Pancreas (tissue), 10 donors: ENCODE measurements at places on chromosomes 7 and 10. TPM values are rescaled to one million over a fixed set of nuclear protein-coding genes. Genes with fewer than 3 reads are reported as not detected.
A peak's percentile ranks its signal among the peaks of the same experiment; 100 is the strongest.

The TMEM176B gene
- polyA plus RNA-seq = 16.4 TPM

GRCh38 chr10:96406091-96406490 lies 47.3 kb upstream of the OPALIN start:
- no peak overlapping the region for H3K27ac ChIP-seq
- no peak overlapping the region for H3K4me3 ChIP-seq
- no peaks in the 10 kb centered on the region for H3K36me3 ChIP-seq

DNA sequence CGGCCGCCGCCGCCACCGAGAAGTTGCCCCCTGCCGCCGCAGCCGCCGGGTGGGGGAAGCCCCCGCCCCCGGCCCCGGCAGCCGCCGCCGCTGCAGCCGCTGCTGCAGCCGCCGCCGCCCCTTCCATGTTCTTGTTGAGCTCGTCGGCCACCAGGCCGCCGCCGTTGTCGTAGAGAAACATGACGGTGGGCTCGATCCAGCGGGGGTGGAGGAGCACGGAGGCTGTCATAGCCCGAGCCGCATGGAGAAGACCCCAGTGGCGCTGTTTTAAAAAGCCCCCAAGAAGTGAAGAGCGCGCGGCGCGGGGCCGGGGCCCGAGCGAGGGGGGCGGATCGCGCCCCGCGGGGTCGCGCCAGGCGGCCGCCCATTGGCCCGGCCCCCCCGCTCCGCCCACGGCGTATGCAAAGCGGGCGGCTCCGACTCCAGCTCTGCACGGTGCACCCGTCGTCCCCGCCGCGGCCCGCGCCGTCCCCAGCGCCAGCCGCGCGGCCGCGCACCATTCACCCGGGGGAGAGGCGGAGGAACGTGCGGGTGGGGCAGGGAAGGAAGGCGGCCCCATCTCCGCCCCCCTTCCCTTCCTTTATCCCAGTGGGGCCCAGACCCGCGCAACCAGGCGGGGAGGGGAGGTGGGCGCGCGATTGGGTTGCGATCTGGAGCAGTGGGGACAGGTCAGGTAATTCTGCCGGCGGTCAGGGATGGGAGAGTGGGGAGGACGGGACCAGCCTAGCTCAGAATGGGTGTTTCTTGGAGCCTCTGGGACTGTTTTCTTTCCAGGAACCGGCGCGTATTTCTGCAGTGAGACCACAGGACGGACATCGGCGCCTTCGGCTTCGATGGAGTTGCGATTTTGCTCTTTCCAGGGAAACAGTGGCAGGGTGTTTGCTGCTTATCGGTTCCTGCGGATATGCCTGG lies at the start of gene HOXA13:
TSS of gene HOXA13 (minus strand) at position 243 of the 912 bp plus-strand sequence. CDS start at position 229, 14 bp downstream.
- peak; percentile 62 for DNase-seq
- peaks cover 6% of the 10 kb centered on the region for H3K4me1 ChIP-seq
- no peak within 1 kb of the TSS for H3K27ac ChIP-seq
- H3K4me3 ChIP-seq = peak within 1 kb of the TSS; percentile 23

- no peaks in the 10 kb centered on the region for H3K27me3 ChIP-seq
- no peak for DNase-seq
- no peak overlapping the region for H3K4me3 ChIP-seq
- H3K36me3 ChIP-seq = no peaks in the 10 kb centered on the region
These were observed 30.9 kb upstream of the PDLIM1 start for GRCh38 chr10:95321554-95322301.

DNA sequence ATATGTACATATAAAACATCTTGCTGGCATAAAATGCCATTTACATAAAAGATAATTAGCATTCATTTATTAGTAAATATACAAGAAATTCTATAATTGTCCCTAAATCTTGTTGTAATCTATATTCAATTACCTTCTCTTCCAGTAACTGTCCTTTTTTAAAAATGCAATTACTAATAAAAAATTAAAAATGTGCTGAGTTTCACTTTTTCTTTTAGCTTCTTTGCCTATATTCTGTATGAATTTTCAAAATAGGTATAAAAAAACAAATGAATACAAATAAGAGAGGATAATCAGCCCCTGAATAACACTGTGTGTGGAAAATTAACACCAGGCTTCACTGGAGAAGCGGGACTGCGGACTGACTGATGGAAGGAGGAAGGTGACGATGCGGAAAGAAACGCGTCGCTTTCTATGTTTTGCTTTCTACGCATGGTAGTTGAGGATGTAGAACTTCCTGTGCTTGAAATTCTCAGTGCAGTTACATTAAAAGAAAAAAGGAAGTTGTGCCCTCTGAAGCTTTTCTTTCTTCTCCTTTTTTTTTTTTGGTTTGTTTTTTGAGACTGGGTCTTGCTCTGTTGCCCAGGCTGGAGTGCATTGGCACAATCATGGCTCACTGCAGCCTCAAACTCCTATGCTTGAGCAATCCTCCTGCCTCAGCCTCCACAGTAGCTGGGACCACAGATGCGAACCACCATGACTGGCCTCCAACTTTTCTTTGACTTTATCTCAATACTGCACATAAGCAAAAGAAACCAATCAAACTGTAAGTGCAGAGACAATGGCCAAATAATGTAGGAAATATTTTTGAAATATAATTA lies 7.4 kb upstream of the ZMYND11 start:
- H3K36me3 ChIP-seq = no peaks in the 10 kb centered on the region
- no peaks in the 10 kb centered on the region for H3K27me3 ChIP-seq
- DNase-seq = no peak
- no peak overlapping the region for H3K4me3 ChIP-seq

DNA sequence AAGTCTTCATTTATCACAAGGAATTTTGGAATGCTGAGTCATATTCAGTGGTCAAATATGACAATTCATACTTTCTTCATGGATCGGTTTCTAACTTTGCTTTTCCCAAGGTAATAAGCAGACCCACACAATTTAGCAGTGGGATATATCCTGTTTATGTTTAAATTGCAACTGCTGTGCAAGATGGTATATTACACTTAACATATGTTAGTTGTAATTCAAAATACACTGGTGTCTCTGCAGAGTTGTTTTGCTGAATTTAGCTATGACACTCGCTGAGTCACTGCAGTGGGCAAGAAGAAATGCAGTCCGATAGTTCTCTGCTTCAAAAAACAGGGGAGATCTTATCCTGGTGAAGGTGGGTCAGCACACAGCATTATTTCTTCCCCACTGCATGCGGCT lies 194.8 kb upstream of the PTN start:
- no peaks in the 10 kb centered on the region for H3K27me3 ChIP-seq
- H3K27ac ChIP-seq = no peak overlapping the region
- no peaks in the 10 kb centered on the region for H3K36me3 ChIP-seq

- no peak overlapping the region for H3K27ac ChIP-seq
- no peak for DNase-seq
- no peak overlapping the region for H3K4me3 ChIP-seq
These were observed 386.9 kb downstream of the HTR7 start for GRCh38 chr10:90470966-90471365.
